Natural killer cell treated with Interleukin-12 subunit alpha and Interleukin-12 subunit beta and Interleukin-15 and Interleukin-18, amount 100 ng/mL, for 72 hours (primary cell): ENCODE measurements at places on chromosomes 11 and 22.

- no peaks in the 10 kb centered on the region for H3K4me1 ChIP-seq
- peaks cover 6% of the 10 kb centered on the region for H3K36me3 ChIP-seq
- H3K4me3 ChIP-seq: no peak overlapping the region
- no peak overlapping the region for H3K27ac ChIP-seq
- no peak for DNase-seq
- H3K27me3 ChIP-seq: no peaks in the 10 kb centered on the region
Measured at GRCh38 chr11:80307676-80308075, 866.8 kb upstream of the TENM4 start.

GRCh38 chr11:116657842-116658825 is 114.7 kb downstream of the BUD13 start:
- no peaks in the 10 kb centered on the region for H3K4me1 ChIP-seq
- DNase-seq: no peak
- H3K36me3 ChIP-seq: no peaks in the 10 kb centered on the region

DNA sequence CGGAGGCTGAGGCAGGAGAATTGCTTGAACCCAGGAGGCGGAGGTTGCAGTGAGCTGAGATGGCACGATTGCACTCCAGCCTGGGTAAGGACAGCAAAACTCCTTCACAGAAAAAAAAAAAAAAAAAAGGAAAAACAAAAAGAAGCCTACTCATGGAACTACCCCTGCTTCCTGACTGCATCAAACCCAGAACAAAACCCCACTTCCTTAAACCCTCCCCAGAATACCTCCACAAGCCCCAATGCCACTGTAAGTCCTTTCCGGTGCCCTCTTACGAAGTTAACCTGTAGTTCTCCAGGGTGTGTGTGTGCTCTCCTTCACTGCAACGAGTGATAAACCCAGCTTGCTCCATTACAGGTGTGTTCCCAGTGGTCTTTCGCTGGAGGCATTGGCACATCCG is 8.6 kb upstream of the TOLLIP start:
- DNase-seq: no peak
- H3K27ac ChIP-seq: no peak overlapping the region
- no peak overlapping the region for H3K4me3 ChIP-seq
- no peaks in the 10 kb centered on the region for H3K4me1 ChIP-seq
- no peaks in the 10 kb centered on the region for H3K36me3 ChIP-seq
- peaks cover 19% of the 10 kb centered on the region for H3K27me3 ChIP-seq

- H3K27me3 ChIP-seq: peaks cover 3% of the 10 kb centered on the region
- no peak overlapping the region for H3K27ac ChIP-seq
- no peaks in the 10 kb centered on the region for H3K4me1 ChIP-seq
- H3K4me3 ChIP-seq: no peak overlapping the region
Measured at GRCh38 chr11:70021586-70021985, 56.5 kb upstream of the ANO1 start.

DNA sequence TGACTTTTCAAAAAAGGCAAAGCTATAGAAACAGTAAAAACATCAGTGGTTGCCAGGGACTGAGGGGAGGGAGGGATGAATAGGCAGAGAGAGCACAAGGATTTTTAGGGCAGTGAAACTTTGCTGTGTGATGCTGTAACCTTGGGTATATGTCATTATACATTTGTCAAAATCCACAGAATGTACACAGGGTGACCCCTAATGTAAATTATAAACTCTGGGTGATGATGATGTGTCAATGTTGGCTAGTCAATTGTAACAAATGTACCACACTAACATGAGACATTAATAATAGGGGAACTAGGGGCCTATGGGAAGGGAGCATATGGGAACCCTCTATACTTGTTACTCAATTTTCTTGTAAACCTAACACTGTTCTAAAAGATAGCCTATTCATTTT is 24.8 kb downstream of the RIBC2 start:
- no peak overlapping the region for H3K27ac ChIP-seq
- H3K4me1 ChIP-seq: peaks cover 16% of the 10 kb centered on the region
- no peak overlapping the region for H3K4me3 ChIP-seq
- H3K27me3 ChIP-seq: peaks cover 12% of the 10 kb centered on the region
- no peak for DNase-seq

GRCh38 chr11:61976813-61977475 is 9.5 kb upstream of the FTH1 start:
- no peak for DNase-seq
- no peaks in the 10 kb centered on the region for H3K36me3 ChIP-seq
- H3K27ac ChIP-seq: peak overlapping the region; percentile 95
- H3K27me3 ChIP-seq: no peaks in the 10 kb centered on the region

DNA sequence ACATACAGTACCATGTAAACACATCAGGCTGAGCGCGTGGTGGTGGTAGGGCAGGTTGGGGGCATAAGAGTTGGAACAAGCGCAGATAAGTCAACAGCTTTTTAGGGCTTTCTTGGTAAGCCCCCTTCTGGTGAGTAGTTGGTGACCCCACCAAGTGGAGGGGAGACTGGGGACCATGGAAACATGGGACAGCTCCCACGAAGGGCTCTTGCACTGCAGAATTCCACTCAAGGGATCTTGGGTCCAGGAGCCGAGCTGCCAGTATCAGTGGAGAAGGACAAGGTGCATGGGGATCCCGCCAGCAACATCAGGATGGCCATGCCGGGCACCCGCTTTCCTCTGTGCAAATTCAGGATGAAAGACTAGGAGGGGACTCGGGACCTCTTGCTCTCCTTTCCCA is 6.2 kb upstream of the APOA1 start:
- H3K27ac ChIP-seq: no peak overlapping the region
- H3K4me3 ChIP-seq: no peak overlapping the region
- H3K36me3 ChIP-seq: peaks cover 17% of the 10 kb centered on the region
- peak; percentile 55 for DNase-seq
- H3K27me3 ChIP-seq: no peaks in the 10 kb centered on the region

DNA sequence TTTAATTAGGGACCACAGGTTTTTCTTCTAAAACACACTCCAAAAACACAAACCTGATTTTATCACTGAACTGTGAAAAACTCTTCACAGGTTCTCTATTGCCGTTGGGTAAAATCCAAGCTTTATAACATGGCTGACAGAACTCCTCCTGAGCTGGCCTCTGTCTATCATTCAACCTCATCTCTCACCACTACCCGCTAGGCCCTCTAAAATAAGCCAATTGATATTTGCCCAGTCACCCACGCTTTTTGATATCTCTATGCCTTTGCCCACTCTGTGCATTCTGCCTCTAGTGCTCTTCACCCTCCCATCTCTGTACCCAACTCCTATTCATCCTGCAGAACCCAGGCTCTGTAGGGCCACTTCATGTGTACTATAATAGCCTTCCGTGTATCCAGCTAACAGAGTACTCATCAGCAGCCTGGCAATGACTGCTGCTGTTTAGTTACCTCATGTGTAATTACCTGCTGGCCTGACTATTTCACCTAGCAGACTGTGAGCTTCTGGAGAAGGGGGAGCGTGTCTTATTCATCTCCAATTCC is 1.1 kb upstream of the CNGA4 start:
- H3K4me1 ChIP-seq: peaks cover 23% of the 10 kb centered on the region
- H3K27ac ChIP-seq: no peak overlapping the region
- no peaks in the 10 kb centered on the region for H3K27me3 ChIP-seq
- no peak overlapping the region for H3K4me3 ChIP-seq
- DNase-seq: no peak
- no peaks in the 10 kb centered on the region for H3K36me3 ChIP-seq

- peaks cover 8% of the 10 kb centered on the region for H3K27me3 ChIP-seq
- H3K4me1 ChIP-seq: no peaks in the 10 kb centered on the region
Measured at GRCh38 chr11:19199771-19200170, 2.0 kb downstream of the CSRP3 start.

- H3K27ac ChIP-seq: no peak overlapping the region
- no peak overlapping the region for H3K4me3 ChIP-seq
- no peak for DNase-seq
- H3K27me3 ChIP-seq: no peaks in the 10 kb centered on the region
- H3K4me1 ChIP-seq: peaks cover 3% of the 10 kb centered on the region
- H3K36me3 ChIP-seq: no peaks in the 10 kb centered on the region
Measured at GRCh38 chr11:86395061-86395551, 20.4 kb downstream of the CCDC81 start.
